ENCODE measurements at places on chromosomes 13 and 19.

DNA sequence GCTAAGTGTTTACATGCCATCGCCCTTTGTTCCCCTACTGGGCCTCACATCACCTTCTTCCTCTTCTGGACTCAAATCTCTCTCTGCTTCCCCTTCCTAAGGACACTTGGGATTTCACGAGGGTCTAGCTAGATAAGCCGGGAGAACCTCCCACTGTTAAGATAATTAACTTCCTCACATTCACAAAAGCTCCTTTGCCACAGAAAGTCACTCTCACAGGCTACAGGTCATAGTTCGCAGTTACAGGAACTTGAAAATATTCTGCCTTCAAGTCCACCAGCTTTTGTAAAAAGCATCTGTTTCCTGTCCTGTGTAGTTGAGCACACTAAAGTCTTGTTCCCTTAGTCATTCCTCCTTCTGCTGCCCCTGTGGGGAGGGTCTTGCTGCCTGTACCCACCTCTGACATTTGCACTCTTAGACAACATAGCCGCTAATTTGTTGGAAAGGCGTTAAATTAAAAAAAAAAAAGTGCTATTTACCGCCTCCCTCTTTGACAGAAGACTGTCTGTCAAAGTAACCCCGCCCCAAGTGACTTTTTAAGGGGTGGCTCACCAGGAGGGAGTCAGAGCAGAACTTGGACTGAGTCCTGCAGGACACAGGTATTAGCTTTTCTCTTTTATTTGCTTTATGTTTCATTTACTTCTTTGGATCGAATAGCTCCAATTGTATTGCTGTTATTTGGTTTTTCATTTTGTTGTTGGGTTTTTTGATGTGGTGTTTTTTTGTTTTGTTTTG is 26.8 kb upstream of the CEACAM21 start:
- DNase-seq: peak; percentile 64

DNA sequence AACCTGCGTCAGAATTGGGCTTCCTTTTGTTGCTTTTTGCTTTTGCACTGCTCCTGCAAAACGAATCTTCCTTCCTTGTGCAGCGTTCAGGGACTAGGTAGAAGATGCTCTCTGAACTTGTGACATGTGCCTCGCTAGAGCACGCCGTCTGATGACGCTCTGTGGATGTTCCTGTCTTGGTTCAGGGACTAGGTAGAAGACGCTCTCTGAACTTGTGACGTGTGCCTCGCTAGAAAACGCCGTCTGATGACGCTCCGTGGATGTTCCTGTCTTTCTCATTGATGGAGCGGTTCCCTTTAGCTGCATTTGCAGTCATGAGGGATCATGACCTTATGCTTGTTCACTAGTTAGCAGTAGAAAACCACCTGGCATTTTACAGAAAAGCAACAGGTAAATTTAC is 154.0 kb downstream of the SOX1 start:
- DNase-seq: no peak

- no peak for DNase-seq
Measured at GRCh38 chr19:53810187-53810546, 13.9 kb downstream of the NLRP12 start.

DNA sequence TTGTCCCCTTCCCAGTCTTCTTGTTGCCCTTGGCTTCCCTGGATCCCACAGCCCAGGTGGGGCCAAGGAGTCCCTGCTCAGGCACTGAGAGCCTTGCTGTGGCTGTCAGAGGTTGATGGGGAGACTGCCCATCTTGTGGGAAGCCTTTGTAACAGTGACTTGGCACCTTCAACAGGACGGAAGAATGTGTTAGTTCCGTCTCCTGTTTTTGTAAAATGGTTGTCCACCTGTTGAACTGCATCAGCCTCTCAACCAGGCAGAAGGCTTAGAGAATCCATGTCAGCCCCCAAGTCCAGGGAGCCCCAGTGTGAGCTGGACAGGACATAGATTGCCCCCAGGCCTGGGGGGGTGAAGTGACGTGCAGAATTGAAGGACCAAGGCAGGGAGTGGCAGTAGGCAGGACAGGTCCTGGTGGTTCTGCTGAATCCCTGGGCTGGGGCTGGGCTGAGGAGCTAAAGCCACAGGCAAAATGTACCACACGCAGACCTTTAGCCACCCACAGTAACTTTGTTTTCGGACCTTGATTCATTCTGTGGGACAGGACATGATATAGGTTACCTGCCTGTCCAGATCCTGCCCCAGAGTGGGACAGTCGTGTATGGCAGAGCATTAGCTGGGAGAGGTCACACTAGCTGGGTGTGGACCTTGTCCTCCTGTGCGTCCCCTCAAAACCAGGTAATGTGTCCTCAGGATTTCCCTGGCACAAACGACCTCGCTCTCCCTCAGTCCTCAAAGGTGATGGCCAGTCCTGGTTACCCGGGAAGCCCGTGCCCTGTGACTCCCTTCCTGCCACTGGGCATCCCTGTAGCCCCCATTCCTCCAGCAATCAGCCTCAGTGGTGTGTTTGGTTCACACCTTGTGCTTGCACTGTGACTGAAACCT is 47.0 kb downstream of the GATAD2A start:
- no peak for DNase-seq

DNA sequence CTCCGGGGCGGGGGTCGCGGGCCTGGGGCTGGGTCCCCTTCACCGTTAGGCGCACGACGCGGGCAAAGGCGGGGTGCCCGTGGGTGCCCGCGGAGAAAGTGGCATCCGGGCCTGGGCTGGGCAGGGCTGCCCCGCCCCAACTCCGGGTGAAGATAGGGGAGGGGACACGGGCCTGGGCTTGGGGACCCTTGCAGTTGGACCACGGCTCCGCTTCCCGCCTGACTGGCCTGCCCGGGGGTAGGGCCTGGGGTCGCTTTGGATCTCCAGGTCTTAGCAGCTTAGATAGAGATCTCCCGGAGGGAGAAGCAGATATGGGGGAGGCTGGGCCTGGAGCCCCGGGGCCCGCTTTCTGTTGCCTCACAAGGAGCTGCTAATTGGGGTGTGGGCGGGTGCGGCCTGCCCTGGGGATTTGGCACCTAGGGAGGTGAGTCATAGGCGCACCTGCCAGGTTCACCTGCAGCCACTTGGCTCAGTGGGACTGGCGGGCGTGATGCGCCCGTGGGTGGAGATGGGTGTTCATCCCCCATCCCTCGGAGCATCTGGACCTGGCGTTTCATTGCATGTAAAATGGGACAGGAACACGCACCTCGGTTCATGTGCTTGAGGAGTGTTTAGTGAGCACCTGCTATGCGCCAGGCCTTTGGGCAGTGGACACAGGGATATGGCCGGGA is 585 bp downstream of the MAP1S start:
- peak; percentile 41 for DNase-seq

DNA sequence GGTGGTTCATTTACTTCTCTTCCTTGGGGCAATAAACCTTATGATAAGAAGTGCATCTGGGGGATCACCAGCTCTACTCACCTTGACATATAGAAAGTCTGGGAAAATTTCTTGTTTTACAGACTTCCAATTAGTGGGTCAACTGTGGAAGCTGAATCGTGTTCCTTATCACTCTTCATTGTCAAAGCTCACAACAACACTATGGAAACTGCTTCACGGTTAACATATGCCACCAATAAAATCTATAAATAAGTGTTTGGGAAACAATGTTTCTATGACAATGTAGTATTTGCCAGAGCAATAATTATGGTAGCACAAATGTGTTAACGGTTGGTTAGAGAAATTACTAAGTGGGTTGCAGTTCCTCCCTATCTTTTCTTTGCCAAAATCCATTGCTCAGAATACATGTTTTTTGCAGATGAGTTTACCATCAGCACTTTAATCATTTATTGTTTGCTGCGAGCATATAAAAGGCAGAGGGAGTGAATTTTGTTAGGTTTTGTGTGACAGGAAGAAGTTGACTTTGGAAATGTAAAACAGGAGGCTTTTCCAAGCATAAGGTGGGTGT is 321.8 kb downstream of the RFC3 start:
- DNase-seq: no peak

DNA sequence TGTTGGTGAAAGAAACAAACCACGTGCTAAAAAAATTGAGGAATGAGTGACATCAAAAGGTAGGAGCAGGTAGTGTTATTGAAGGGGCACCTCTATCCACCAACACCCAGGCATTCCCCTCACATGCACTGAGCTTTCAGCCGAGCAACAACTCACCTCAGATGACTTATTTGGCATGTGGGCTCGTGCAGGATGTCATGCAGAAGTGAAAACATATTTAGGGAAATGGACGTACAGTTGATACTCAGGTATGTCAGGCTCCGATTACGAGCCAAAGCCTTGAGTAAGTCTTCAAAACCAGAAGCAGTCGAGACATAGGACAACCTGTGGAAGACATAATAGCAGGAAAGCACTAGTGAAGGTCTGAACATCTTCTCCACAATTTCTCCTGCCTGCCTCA is 30.4 kb downstream of the NLRP11 start:
- no peak for DNase-seq

- no peak for DNase-seq
Measured at GRCh38 chr13:33158816-33159215, 126.7 kb downstream of the STARD13 start.

DNA sequence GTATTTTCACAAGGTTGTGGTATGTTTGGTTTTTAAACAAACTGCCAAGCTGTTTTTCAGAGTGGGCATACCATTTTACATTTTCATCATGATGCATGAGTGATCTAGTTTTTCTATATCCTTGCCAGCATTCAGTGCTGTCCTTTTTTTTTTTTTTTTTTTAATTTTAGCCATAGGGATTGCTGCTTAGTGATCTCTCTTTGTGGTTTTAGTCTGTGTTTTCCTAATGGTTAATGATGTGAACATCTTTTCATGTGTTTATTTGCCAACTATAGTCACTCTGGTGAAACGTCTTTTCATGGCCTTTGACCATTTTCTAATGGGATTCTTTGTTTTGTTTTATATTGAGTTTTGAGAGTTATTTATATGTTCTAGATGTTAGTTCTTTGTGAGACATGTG is 59.7 kb downstream of the SHISA2 start:
- DNase-seq: no peak

GRCh38 chr13:46606970-46607369 is 54.0 kb downstream of the LRCH1 start:
- DNase-seq: no peak

GRCh38 chr13:48112896-48113755 is 18.2 kb upstream of the MED4 start:
- no peak for DNase-seq

DNA sequence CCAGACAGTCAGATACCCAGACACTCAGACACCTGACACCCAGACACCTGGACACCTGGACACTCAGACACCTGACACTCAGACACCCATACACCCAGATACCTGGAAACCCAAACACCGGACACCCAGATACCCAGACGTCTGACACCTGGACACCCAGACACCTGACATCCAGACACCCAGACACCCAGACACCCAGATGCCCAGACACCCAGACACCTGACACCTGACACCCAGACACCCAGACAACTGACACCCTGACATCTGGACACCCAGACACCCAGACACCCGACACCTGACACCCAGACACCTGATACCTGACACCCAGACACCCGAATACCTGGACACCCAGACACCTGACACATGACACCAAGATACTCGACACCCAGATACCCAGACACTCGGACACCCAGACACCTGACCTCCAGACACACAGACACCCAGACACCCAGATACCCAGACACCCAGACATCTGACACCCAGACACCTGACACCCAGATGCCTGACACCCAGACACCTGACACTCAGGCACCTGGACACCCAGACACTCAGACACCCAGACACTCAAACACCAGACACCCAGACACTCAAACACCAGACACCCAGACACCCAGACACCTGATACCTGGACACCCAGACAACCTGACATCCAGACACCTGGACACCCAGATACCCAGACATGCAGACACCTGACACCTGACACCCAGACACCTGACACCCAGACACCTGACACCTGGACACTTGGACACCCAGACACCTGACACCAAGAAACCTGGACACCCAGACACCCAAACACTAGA is 19.1 kb downstream of the C19orf12 start:
- DNase-seq: no peak

- no peak for DNase-seq
Measured at GRCh38 chr19:10976131-10976892, 15.5 kb downstream of the SMARCA4 start.

DNA sequence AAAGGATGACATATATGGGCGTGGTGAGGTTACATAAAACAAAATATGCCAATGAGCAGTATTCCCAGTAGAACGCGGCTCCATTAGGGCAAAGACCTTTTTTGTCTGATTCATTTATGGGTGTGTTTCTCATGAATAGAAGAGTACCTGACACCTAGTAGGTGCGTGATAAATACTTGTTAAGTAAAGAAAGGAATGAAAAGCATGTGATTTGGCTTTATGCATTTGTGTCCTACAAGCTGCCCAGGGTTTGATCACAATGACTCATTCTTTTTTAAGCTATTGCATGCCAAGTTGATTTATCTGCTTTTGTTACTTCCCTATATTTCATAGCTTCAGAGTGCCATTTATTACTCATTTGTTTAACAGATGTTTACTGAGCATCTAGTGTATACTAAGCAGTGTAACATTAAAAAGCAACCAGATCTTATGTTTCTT is 19.1 kb upstream of the KCTD4 start:
- no peak for DNase-seq

DNA sequence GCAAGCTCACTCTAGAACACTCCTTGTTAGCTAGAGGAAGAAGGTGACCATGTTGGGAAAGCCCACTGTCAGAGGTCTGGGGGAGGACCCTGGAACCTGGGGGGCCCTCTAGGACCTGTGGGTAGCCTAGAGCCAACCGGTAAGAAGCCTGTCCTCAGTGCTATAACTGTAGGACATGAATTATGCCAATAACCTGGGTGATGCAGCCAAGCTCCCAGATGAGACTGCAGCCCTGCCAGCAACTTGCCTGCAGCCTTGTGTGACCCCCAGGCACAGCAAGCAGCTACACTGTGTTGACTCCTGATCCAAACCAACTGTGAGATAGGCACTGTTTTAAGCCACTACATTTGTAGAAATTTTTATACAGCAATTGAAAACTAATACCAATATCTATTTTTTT is 122.3 kb downstream of the MIPEP start:
- DNase-seq: no peak

- DNase-seq: no peak
Measured at GRCh38 chr13:87123987-87124784, 547.0 kb upstream of the SLITRK5 start.

GRCh38 chr13:111864566-111864965 is 202.4 kb upstream of the SOX1 start:
- no peak for DNase-seq

DNA sequence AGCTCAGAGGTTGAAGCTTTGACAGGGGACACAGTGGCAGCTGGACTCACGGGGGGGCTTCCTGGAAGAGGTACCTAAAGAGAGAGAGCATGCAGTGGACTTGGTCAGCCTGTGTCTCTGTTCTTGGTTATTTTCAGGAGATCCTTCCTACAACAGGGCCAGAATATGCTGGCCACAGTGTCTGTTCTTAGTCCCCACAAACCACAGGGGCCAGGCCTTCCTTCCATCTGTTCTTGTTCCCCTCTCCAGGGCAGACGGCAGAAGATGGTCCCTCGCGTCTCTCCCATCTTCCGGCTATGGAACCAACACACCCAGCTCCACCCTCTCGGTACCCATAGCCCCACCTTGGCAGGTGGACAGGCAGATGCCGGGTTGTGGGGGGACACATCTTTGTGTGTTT is 24.8 kb downstream of the MAST3 start:
- no peak for DNase-seq

Measured in stimulated activated CD4-positive, alpha-beta T cell treated with anti-CD3 and anti-CD28 coated beads, Interleukin-1b, Interleukin-23, amount 100 ng/mL, for 4 hours (primary cell).